Right atrium auricular region (tissue), 2 donors: ENCODE measurements at places on chromosomes 1 and 21.

GRCh38 chr1:183303901-183304300 is 114.3 kb downstream of the NMNAT2 start:
- no peak for DNase-seq

GRCh38 chr1:23421753-23422240 is 2.8 kb downstream of the TCEA3 start:
- DNase-seq: no peak

- DNase-seq: no peak
Observed at GRCh38 chr1:18012686-18013085, 94.9 kb upstream of the IGSF21 start.

DNA sequence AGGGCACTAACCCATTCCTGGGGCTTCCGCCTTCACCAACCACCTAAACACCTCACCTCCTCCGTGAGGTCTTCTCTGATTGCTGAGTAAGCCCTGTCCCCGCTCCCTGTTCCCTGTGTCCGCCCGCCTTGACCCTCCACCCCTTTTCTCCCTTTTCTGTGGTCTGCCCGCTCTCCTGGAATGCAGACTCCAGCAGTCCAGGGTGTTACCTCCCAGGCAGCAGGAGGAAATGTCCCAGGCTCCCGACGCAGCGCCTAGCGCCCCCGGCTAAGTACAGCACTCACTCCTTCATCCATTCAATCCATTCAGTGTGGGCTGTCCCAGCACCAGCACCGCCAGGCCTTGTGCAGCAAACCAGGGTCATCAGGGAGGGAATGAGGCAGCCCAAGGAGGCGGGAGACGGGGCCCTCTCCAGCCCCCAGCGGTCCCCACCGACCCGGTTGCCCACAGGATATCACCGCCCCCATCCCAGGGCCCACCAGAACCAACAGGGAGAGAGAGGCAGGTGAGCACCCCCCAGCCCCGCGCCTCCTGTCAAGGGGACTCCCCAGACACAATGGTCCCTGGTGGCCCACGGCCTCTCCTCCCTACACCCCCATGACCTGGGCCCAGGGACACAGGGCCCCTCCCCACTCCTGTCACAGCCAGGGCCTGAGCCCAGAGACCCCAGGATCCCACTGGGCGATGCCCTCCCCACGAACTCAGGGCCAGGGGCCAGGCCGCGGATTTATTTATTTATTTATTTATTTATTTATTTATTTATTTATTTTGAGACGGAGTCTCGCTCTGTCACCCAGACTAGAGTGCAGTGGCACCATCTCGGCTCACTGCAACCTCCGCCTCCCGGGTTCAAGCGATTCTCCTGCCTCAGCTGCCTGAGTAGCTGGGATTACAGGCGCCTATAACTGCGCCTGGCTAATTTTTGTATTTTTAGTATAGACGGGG is 10.2 kb downstream of the TNFRSF14 start:
- no peak for DNase-seq

- no peak for DNase-seq
Observed at GRCh38 chr1:63317817-63318152, 4.6 kb upstream of the FOXD3 start.

DNA sequence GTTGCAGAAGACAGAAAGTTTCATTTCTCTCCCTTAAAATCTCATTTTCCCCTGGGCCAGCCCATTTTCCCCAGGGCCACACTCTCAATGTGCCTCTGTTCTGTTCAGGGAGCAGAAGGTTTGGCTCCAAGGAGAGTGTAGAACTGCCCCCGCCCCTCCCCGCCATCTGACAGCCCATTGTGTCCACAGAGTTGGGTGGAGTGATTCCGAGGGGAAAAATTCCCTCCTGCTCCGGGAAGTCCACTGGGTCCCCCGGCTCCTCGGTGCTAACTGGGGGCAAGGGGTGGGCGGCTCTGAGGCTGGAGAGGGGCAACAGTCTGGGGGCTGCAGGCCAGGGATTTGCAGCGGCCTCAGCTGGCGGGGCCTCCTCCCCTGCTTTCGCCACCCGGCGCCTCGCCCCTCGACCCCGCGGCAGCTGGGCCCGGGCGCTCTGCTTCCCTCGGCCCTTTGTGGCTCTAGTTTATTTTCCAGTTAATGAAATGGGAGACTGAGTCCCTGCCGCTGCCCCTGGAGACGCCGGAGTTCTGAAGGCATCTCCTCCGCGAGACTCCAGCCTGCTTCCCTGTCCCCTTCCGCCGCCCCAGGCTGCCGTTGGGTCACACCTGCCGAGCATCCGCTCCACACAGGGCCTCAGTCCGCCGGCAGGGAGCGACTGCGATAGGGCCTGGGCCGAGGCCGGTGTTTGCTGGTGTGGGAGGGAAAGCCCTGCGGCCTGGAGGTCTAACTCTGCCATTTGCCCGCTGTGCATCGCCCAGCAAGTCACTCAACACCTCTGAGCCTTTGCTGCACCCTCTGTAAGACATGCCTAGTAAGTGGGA is 14.7 kb upstream of the KIRREL1 start:
- DNase-seq: no peak

DNA sequence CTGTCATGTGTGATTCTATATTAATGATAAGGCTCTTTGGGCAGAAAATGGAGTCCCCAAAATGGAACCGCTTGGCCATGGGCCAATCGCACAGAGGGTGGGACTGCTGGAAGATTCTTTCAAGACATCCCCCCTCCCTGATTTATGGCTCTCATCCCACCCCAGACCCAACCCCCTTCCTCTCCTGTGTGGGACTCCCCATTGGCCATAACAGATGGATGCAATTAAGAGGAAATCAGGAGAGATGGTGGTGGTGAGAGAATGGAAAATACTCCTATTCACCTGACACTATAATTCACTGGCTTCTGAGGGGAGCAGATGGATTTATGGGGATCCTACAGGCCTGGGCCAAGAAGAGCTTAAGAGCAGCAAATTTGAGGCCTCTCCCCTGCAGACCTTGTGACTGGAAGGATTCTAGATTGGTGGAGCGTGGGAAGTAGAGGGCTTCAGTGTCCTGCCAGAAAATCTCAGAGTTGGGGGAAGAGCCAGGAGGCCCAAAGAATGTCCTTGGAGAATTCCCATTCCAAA is 1.7 kb downstream of the IGFN1 start:
- no peak for DNase-seq

GRCh38 chr1:20883766-20884165 is 96.7 kb upstream of the HP1BP3 start:
- DNase-seq: no peak

DNA sequence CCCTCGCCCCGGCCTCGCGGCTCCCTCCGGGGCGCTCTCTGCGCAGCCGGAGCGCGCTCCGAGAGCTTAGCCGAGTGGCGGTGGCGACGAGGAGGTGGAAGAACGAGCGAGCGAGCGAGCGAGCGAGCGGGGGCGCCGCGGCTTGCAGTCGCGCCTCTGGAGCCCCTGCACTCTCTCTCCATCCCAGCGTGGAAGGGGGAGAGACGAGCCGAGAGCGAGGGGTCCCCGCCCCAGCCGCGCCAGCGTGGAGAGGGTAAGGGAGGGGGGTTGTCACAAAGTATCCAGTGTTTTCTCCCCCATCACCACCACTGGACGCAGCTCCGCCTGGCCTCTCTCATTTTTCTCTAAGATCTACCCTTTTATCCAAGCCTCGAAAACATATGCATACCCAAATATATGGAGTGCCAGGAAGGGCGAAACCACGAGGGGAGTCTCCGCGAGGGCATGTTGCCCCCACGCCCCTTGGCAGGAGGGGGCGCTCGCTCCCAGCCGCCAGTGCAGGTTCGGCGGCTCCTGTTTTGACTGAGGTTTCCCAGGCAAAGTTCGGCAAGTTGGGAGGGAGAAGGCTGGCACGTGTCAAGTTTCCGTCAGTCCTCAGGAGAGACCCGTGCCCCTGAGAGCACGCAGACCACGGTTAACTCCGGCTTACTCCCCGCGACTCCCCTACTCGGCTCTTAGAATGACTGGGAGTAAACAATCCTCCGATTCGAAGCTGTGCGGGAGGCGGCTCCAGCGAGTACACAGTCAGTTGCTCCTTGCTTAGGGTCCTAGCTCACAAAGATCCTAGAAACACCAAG is 569 bp upstream of the DAB1 start:
- DNase-seq: no peak

DNA sequence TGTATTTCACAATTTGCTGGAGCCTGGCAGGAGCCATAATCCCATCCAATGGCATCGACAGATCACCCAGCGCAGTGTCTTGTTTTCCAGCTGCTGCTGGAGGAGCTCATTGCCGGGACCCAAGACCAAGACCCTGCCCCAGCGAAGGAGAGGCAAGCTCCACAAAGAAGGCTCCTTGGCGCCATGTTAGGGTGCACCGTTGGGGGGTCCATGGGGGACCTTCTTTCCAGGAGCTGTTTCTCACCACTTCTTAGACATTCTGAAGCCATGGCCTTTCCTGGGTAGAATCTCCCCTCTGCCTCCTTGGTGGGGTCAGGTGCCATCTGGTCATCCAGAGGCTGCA is 31.1 kb downstream of the AJAP1 start:
- DNase-seq: no peak

DNA sequence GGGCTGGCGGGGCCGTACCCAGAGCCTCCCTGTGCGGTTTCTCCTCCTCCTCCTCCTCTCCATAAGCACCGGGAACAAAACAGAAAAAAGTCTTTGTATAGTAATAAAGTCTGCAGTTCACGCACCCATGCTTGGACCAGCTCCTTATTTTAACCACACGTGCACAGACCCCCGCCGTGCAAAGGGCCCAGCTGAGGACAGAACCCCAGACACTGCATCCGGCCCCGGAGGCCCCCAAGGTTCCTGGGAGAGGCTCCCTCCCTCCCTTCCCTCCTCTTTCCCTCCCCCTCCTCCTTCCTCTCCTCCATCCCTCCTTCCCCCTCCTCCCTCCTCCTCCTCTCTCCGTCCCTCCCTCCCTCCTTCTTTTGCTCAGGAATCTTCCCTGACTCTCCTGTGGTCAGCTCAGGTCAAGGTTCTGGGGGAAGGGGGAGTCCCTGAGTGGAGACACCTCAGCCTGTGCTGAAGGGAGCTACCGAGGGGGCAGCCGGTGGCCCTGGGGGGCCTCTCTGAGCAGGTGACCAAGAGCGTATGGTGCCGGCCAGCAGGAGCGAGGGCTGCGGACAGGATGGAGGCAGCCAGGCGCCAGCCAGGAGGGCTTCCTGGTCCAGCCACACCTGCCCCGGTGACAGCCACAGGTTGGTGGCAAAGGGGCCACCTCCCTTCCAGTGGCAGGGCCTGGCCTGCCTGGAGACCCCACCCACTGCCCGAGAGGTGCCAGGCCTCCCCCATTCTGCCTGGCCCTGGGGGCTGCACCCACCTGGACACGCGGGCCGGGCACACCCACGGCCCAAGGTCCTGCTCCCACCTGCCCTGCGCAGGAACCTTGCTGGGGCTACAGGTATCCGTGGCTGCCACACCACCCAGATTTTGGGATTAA is 3.2 kb upstream of the TTLL10 start:
- no peak for DNase-seq

DNA sequence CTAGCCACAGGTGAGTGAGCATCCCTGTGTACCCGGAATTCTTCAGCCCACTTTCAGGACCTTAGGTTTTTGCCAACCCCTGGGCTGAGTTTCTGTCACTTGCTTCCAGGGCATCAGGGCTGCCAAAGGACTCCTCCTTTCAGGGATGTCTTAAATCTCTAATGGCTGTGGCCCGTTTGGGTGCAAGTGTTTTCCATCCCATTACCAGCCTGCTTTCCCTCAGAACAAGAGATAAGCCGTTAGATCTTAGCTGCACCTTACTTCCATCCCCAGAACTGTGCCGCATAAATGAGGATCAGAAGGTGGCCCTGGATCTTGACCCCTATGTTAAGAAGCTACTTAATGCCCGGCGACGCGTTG is 652 bp downstream of the SNAPIN start:
- DNase-seq: no peak

GRCh38 chr1:235999259-235999925 is 65.5 kb downstream of the NID1 start:
- no peak for DNase-seq

GRCh38 chr1:85091671-85092280 is 43.5 kb upstream of the MCOLN3 start:
- DNase-seq: no peak

DNA sequence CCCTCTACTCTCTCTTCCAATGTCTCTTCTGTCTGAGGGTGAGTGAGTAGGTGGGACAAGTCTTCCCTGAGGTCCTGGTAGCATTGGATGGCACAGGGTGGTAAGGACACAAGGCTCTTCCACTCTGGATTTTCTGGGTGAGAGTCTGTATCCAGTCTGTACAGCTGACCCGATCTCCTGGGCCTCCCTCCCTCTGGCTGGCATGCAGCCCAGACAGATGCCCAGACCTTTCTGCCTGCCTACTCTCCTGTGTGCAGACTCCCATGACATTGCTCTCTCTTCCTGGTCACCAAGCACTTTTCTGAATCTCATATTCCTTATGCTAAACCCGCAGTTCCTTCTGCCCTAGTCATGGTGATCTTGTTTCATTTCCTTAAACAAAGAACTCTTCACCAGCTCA is 100.3 kb downstream of the GRIK3 start:
- no peak for DNase-seq

DNA sequence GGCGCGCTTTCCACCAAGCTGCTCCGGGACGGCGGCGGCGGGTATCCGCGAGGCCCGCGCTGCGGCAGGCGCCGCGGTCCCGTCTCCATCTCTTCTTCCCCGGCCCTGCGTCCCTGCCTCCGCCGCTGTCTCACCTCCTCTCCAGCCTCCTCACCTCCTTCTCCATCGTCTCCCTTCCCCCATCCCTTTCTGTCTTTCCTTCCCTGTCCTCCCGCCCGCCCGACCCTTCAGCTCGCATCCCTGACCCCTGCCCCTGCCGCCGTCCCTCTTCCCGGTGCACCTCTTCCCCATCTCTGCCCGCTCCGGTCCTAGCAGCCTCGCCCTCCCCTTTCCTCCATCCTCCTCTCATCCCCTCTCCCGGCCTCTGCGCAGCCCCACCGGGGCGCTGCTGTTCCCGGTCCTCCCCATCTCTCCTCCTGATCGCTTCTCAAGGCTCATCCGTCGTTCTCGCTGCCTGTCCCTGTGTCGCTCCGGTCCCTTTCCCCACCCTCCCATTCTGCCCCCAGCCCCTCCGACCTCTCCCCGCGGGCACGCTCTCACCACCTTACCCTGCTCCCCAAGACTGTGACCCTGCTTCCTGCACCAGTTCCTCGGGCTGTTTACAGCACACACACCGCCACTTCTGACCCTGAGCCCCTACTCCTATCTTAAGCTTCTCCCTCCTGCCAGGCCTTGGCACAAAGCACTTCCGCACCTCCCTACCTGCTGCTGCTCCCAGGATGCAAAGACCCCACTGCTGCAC is 760 bp upstream of the NPHP4 start:
- DNase-seq: no peak

GRCh38 chr1:205316161-205316566 is 5.4 kb downstream of the NUAK2 start:
- no peak for DNase-seq

DNA sequence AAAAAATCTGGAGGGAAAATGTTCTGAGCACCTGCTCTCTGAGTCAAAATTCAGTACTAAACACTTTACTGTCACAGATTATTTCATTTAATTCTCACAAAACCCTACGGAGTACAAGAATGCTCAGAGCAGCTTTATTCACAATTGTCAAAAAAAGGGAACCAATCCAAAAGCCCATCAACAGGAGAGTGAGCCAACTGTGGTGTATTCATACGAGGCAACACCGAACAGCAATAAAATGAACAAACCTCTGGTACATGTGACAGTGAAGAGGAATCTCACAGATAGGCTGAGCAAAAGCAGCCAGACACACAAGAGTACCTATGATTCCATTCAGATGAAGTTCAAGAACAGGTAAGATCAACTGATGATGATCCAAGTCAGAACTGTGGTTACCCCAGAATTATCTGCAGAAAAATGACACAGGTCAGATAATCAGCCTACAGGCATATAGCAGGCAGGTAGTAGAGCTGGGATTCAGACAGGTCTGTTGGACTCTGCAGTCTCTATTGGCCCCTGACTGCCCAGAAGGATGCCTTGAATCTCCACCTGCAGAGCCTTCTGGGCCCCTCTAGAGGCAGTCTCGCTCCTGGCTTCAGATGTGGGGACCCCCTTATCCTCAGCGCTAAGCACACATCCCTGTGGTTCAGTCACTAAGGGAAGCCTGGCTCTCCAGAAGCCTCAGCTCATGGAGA is 19.2 kb downstream of the SLC9A1 start:
- DNase-seq: no peak
